ENCODE measurements at places on chromosomes 13 and 19.

- no peak for DNase-seq
Measured at GRCh38 chr19:23558541-23558940, 128.5 kb downstream of the ZNF675 start.

DNA sequence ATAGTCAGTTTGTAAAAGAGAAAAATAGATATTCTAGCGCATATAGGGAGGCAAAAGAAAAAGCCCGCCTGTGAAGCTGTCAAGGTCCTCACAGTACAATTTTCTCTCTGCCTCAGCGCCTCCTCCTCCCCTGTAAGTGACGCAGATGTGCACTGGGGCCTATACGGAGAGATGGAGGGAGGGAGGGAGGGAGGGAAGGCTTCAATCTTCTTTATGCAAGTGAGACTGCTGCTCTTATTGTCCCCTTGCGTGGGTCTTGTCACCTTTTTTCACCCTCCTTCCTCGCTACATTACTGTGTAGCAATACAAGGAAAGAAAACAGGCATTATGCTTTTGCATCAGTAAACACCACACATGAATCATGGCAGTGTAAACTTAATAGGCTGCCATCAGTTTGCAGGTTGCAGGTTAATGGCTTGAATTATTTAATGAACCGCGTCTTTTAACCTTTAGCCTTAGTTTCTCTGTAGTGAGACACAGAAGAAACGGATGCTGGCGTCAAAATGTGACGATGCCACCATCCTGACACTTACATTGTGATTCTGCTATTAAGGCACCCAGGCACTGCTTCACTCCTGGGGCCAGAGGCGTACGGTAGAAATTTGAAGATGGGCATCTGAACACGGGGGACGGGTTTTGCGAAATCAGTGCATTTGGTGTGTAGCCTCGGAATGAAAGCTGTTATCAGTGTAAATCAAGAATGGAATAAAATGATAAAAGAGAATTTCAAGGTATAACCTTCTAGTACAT lies at the start of gene KLHL1:
Gene KLHL1, minus strand, starts transcription at position 97 of the 750 bp plus-strand sequence. CDS start 753 bp downstream, outside the sequence.
- no peak for DNase-seq

DNA sequence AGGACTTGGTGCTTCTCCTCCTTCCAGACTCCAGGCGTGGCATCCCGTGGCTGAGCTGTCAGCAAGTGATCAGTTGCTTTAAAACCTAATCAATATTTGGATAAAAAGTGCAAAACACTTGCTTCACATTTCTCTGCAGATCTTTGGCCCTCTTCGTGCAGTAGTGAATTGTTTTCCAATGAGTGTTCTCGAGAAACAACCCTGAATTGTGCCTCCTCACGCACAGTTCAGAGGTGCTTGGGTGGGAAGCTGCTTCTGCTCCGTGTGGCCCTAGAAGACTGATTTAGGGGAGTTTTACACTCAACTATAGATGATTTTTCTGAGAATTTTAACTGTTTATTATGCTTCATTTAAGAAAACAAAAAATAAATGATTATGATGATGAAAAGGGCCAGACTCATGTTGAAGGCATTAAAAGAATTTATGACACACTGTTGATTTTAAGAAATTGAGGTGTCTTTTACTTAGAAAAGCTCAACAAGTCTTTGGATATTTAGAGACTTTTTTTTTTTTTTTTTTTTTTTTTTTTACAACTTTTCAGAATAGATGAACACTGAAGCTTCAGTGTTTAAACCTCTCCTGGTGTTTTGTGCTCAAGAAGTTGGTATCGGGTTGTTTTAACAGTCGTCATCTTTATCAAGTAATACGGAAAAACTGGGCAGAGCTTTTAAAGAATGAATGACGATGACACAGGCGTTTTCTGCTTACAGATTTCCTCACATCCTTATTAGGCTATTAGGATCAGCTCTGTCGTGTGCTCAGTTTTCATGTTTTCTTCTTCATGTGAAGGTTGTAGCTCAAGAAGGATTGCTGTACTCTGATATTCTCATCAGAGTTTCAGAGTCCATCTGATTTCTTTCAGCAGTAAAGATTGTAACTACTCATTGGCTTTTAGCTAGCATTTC lies 39.5 kb upstream of the TEX29 start:
- no peak for DNase-seq

DNA sequence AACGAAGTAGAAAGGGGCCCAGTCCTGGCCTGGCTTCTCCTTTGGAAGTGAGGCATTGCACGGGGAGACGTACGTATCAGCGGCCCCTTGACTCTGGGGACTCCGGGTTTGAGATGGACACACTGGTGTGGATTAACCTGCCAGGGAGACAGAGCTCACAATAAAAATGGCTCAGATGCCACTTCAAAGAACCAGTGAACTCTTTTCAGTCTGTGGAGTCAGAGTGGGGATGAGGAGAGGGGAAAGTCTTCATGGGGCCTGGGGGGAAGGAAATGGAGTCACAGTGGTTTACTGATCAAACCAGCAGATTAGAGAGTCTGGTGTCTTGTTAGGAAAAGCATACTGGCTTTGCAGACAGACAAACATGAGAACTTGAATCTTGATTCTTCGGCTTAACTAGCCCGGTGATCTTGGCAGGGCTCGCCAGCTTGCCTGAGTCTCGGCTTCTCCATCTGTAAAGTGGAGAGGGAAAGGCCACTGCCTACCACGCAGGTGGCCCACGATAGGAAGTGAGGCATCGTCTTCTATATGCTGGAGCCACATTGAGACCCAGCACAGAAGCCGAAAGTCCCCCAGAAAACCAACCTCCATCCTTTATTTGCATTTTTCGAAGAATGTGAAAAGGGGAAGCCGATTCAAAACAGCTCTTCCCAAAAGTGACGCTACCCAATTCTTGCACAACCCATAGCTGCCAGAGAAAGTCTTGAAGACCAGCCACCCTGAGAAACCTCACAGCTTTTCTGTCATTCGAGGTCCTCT lies at the start of gene FFAR1:
Gene FFAR1, plus strand, starts transcription at position 732 of the 759 bp plus-strand sequence. CDS start 3,650 bp downstream, outside the sequence.
- DNase-seq, result peak; percentile 37

DNA sequence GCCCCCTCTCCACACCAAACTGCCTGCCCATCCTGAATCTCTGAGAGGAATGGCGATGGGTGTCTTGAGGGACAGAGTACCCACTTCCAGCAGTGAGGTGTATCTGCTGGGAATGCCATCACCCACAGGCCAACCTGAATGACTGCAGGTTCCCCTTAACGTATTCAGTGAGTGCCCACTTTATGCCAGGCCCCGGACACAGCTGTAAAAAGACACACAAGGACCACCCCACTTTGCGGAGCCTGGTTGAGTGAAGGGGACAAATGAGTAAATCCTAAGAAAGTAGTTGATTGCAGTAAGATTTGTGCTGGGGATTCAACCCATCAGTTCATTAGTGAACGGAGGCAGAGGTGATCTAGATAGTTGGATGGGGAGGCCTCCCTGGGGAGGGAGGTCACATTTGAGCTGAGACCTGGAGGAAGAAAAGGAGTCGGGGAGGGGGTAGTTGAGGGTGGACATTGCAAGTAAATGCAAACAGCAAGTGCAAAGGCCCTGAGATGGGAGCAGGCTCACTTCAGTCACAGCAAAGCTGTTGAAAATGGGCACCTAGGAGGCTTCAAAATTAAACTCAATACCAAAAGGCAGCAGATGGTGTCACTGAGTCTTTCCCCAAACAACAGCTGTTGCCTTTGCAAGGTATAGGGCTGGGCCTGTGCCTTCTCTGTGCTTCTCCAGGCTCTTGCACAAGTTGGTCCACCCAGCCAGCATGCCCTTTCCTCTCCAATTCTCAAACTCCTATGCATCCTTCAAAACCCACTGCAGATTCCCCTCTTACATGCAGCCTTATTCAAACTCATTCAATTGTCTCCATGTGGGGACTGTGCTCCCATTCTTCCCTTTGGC lies 4.3 kb downstream of the GDF15 start:
- DNase-seq, result no peak

GRCh38 chr13:51844862-51845573 lies at the start of gene TMEM272:
TSS of gene TMEM272 (minus strand) at chr13:51845177. CDS start at chr13:51838530, 6,647 bp downstream.
- DNase-seq, result no peak

DNA sequence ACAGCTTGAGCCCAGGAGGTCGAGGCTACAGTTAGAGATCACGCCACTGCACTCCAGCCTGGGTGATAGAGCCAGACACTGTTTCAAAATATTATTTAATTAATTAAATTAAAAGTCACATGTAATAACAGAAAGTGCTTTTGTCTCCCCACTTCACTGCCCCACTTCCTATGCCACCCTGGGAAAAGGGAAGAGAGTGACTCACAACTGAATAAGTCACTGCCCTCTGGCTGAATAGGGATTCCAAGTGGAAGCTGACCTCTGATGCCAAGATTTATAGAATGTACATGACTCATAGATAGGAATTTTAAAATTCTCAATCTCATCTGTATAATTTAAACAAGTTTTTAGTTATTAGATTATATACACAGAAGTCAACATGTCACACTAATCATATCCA lies 22.2 kb upstream of the ERVV-1 start:
- no peak for DNase-seq

- no peak for DNase-seq
Measured at GRCh38 chr13:80224468-80224867, 116.5 kb downstream of the SPRY2 start.

DNA sequence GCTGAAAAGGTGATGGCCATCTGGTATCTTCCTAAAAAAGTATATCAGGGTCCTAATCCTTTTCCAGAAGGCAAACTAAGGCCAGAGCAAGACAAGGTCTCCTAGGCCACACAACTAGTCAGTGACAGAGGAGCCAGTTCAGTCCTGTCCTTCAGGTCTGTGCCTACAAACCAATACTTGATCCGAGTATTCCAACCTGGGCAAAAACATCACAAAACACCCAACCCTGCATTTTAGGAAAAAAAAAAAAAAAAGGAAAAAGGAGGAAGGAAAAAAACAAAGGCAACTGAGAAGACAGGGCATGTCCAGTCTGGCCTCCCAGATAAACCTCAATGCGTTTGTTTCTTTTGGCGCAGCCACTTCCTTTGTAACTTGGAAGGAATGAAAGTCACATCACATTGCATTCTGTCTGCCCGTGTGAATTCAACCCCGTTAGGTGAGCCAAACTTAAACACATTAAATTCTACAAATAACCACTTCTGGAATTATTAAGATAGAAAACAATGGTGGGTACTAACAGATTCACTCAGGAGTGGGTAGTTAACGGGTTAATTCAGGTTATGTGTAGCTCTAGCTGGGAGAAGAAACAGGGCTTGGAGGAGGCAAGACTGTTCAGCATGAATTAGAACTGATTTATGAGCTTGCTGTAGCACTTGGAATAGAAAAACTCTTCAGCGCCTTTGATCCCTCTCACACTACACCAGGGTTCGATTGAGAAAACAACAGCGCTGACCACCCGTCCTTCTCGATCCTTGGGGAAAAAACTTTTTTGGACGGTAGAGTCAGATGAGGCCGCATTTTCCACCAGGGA lies 43.0 kb upstream of the HNRNPA1L2 start:
- DNase-seq, result peak; percentile 28

DNA sequence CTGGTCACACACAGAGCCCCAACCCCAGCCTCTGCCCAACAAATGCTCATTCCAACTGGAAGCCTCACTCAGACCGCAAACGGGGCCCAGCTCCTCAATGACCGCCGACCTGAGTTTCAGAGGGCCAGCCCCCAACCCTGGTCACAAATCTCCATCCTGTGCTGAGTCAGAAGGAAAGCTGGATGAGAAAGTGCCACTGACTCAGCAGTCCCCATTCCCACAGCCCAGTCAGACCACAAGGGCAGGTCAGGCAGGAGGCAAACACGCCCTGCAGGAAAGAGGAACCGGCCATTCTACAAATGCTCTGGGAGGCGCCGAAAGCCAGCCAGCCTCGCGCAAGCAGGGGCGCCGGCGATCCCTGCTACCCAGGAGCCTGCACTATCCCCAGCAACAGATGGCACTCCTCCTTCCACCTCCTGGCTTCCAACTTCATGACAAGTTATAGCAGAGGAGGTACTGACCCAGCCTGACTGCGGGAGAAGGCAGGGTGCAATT lies 14.1 kb upstream of the PRKD2 start:
- DNase-seq, result no peak

DNA sequence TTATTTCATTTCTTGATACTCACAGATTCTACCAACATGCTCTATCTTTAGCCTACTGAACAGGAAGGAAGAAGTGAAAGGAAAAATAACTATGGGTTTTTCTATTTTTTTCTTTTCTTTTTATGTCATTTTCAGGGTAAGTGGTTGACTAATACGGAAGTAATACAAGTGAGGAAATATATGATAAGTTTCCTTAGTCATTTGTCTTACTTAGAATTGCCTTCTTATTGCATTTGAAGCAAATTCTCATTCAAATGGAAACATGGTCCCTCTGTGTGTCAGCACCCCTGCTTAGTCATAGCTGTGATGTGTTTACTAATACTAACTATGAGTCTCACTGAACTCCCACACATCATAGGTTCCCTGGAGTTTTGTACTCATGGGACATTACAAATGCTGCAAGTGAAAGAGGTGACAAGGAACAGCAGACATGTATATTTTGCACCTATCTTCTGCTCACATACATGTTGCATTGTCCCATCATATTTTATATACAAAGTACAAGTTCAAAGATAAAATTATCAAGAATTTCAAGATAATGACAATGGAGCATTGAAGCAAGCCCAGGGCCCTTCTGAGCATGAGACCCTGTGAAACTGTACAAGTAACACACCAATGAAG lies 60.1 kb downstream of the DCT start:
- DNase-seq, result no peak

- DNase-seq, result no peak
Measured at GRCh38 chr13:37306778-37307544, 201.5 kb upstream of the CSNK1A1L start.

- DNase-seq, result no peak
Measured at GRCh38 chr19:48745208-48745995, 1.3 kb downstream of the IZUMO1 start.

GRCh38 chr19:39906283-39906682 lies 28.2 kb downstream of the FCGBP start:
- no peak for DNase-seq

DNA sequence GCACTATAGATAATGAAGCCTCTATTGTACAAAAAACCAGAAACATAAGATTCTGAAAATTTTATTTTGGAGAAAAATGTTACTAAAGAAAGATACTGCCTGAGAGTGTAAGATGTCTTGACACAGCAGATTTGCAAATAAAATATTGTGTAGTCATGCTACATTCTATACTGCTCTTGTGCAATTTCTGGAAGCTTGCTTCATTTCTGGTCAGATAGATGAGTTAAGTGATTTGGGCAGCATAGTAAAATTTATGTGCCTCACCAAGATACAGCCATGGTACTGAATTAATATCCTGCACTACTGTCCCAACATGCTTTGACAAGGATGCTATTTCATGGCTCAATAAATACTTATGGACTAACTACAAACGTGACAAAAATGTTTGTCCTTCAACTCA lies 55.1 kb upstream of the STARD13 start:
- no peak for DNase-seq

- no peak for DNase-seq
Measured at GRCh38 chr13:51607165-51607564, 22.9 kb downstream of the WDFY2 start.

- DNase-seq, result no peak
Measured at GRCh38 chr13:20348645-20349408, 116.7 kb upstream of the GJB6 start.

GRCh38 chr13:39867807-39868206 lies 212.3 kb downstream of the COG6 start:
- DNase-seq, result no peak

GRCh38 chr19:55493052-55493644 lies 4.9 kb downstream of the SSC5D start:
- no peak for DNase-seq
